ENCODE measurements at places on chromosomes 16 and 17. TPM values are rescaled to one million over a fixed set of nuclear protein-coding genes. Genes with fewer than 3 reads are reported as not detected.

GRCh38 chr17:82213251-82214011 lies 789 bp upstream of the CCDC57 start:
- H3K27me3 ChIP-seq = no peaks in the 10 kb centered on the region
- peaks cover 38% of the 10 kb centered on the region for H3K4me1 ChIP-seq
- DNase-seq = no peak
- peak overlapping the region; percentile 97 for H3K4me3 ChIP-seq

DNA sequence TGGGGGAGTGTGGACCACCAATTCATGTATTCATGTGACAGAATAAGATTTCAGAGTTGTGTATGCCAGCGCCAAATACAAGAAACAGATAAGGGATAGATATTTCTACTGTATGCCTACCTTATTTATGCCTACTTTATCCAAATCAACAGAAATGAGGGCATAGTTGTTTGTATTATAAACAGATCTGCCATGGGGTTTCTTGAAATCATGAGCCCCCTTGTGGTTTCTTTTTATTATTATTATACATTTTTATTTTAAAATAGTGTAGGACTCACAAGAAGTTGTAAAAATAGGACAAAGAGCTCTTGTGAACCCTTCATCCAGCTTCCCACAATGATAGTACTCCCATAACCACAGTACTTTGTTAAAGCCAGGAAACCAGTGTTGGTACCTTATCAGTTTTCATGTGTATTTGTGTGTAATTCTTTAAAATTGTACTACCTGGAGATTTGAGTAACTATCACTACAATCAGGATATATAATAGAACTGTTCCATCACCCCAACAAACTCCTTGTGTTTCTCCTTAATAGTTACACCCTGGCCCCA lies 229.4 kb downstream of the CCDC182 start:
- peaks cover 31% of the 10 kb centered on the region for H3K4me1 ChIP-seq
- H3K36me3 ChIP-seq = no peaks in the 10 kb centered on the region

DNA sequence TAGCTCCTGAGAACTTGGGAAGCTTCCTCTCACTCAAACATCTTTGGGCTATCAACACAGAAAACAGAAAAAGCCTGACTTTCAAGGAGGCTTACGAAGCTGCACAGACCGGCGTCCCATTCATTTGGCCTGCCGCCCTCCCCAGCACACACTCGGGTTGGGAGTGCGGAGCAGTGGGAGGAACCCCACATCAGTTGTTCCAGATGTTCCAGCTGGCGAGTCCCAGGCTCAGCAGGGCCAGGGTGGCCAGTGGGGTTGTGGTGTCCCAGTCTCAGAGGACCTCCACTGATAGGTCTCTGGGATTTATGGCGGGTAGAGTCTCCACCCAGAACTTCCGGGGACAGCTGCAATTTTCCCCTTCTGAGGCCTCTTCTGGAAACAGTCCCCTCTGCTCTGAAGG lies 43.1 kb upstream of the DLX4 start:
- no peaks in the 10 kb centered on the region for H3K36me3 ChIP-seq
- H3K27ac ChIP-seq = no peak overlapping the region
- H3K4me1 ChIP-seq = no peaks in the 10 kb centered on the region
- peaks cover 91% of the 10 kb centered on the region for H3K27me3 ChIP-seq

DNA sequence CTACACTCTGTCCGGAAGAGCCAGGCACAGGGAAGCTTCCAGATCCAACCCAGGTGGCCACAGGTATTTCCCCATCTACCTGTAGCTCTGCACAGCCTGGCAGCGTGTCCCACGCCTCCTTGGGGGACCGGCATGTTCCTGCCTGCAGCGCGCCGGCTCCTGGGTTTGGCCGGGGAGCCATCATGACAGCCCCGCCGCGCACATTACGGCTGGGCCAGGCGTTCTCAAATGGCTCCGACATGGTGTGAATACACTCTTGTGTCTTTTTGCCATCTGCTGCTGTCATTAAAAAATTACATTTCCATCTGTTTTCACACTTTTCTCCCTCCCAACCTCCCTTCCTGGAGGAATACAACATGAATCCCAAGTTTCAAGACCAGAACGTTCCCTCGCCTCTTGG lies 8.0 kb upstream of the GINS2 start:
- H3K4me1 ChIP-seq = peaks cover 6% of the 10 kb centered on the region
- no peaks in the 10 kb centered on the region for H3K36me3 ChIP-seq

- no peak overlapping the region for H3K4me3 ChIP-seq
- H3K27me3 ChIP-seq = no peaks in the 10 kb centered on the region
- no peak overlapping the region for H3K27ac ChIP-seq
- no peaks in the 10 kb centered on the region for H3K36me3 ChIP-seq
- H3K4me1 ChIP-seq = no peaks in the 10 kb centered on the region
These were observed 69.9 kb upstream of the MSI2 start for GRCh38 chr17:57186226-57187019.

GRCh38 chr17:45873728-45874127 lies 20.6 kb upstream of the MAPT start:
- DNase-seq = no peak
- H3K36me3 ChIP-seq = no peaks in the 10 kb centered on the region
- peaks cover 54% of the 10 kb centered on the region for H3K27me3 ChIP-seq
- H3K4me1 ChIP-seq = no peaks in the 10 kb centered on the region

GRCh38 chr17:55479903-55480302 lies 31.3 kb downstream of the SMIM36 start:
- no peak overlapping the region for H3K27ac ChIP-seq
- no peaks in the 10 kb centered on the region for H3K36me3 ChIP-seq
- H3K4me1 ChIP-seq = no peaks in the 10 kb centered on the region
- no peak for DNase-seq
- no peak overlapping the region for H3K4me3 ChIP-seq
- no peaks in the 10 kb centered on the region for H3K27me3 ChIP-seq

DNA sequence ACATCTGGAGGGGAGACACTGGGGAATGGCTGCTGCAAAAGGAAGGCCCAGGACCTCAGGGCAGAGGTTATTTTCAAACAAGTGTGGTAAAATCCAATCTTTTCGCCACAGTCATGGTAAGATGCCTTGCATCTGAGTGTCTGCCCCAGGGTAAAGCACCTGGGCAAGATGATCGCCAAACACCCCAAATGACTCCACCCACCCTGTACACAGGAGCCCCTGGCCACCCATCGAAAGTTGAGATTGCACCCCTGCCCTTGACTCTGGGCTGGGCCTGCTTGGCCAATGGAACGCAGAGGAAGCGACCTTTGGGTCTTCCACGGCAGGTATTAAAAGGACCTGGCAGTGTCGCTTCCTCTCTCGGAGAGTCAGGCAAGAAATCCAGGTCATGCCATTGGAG lies 88.8 kb downstream of the C16orf95 start:
- no peaks in the 10 kb centered on the region for H3K4me1 ChIP-seq
- no peak for DNase-seq
- peaks cover under 1% of the 10 kb centered on the region for H3K27me3 ChIP-seq
- no peak overlapping the region for H3K27ac ChIP-seq
- no peak overlapping the region for H3K4me3 ChIP-seq

DNA sequence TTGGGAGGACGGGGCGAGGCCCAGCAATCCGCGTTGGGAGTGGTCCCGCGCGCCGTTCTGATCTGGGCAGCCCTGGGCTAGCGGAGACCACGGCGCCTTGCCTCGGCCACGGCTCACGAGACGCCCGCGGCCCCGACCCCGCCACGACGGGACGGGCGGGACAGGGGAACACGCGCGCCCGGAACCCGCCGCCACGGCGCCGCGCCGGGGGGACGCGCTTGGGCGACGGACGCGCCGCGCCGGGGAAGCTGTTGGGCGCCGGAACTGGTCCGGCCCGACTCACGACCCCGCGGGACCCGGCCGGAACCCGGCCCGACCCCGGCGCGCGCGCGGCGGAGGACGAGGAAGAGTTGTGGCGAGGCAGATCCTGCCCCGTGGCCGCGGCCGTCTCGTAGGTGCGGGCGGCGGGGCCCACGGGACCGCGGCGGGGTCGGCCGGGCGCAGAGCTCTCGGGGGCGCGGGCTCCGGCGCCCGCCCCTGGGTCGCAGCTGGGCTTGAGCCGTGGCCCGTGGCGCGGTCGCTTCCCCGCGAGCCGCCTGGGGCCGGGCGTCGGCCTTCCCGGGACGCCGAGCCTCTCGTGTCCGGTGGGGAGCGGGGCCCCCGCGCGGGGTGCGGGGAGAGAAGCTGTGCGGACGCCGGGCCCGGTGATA lies at the start of gene ACSF3:
Gene ACSF3 (plus strand): TSS at position 251 of the 650 bp plus-strand sequence. CDS start 6,830 bp downstream, outside the sequence.
- DNase-seq = no peak
- peak within 1 kb of the TSS; percentile 83 for H3K27ac ChIP-seq
- H3K27me3 ChIP-seq = peaks cover 35% of the 10 kb centered on the region
- peak within 1 kb of the TSS; percentile 87 for H3K4me3 ChIP-seq

- H3K27ac ChIP-seq = peak overlapping the region; percentile 44
- H3K36me3 ChIP-seq = no peaks in the 10 kb centered on the region
- no peak overlapping the region for H3K4me3 ChIP-seq
- no peak for DNase-seq
- H3K4me1 ChIP-seq = peaks cover 49% of the 10 kb centered on the region
These were observed 3.8 kb downstream of the TNFSF12 start for GRCh38 chr17:7552621-7553051.

DNA sequence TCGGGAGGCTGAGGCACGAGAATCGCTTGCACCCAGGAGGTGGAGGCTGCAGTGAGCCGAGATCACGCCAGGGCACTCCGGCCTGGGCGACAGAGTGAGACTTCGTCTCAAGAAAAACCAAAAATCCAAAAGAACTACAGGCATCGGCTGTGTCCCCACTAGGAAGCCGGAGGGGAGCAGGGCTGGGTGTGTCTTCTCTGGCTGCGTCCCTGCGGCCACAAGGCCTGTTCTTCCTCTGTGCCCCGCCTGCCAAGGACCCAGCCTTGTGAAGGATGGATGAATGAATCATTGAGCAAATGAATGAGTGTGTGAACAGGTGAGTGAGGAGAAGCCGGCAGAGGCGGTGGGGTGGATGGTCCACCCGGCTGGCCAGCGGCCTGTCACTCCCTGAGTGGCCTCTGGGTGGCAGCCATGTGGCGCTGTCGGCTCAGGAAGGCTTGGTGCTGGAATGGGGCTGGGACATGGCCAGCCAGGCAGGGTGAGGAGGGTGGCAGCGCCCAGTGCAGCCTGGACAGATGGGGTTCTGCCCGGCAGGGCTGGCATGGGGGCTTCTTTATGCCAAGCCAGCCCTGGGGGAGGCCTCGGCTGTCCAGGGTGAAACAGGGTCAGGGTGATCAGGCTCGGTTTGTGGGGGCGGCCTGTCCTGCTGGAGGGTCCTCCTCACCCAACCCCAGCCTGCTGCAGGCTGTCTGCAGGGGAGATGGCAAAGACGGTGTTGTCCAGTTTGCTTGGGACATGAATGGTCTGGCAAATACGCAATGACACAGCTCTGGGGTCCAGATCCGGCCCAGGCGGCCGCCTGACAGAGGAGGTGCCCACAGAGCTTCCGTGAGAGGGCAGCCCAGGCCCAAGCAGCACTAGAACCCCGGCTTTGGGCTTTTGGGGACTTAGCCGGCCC lies 21.7 kb downstream of the SLC25A10 start:
- no peaks in the 10 kb centered on the region for H3K27me3 ChIP-seq
- peaks cover 50% of the 10 kb centered on the region for H3K4me1 ChIP-seq
- H3K4me3 ChIP-seq = no peak overlapping the region

DNA sequence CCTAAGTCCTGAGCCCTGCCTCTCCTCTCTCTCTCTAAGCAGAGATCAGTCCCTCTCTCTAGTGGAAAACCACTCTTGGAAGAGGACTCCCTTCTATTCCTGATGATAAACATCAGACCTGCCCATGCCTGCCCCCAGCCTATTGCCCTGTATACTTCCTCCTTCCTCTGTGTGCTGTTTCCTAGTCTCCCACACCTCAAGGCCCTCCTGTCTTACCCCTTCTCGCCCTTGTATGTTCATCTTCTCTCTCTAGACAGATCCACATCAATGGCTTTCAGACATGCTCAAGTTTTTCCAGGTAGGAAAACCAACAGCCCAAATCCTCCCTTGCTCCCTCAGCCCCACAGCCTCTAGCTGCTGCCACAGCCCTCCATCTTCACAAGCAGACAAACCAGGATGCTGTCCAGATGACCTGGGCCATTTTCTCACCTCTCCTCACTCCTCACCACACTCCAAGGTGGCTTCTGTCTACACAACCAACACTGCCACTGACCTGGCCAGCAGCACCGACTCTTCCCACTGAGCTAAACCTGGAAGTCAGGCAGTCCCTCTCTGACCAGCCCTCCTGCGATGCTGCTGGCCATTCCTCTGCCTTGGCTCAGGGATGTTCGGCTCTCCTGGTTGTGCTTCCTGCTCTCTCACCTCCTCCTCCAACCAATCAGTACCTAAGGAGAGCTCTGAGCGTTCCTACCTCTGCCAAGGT lies 36.3 kb downstream of the MARF1 start:
- H3K27me3 ChIP-seq = no peaks in the 10 kb centered on the region
- peaks cover 100% of the 10 kb centered on the region for H3K36me3 ChIP-seq
- H3K27ac ChIP-seq = no peak overlapping the region
- no peak overlapping the region for H3K4me3 ChIP-seq

DNA sequence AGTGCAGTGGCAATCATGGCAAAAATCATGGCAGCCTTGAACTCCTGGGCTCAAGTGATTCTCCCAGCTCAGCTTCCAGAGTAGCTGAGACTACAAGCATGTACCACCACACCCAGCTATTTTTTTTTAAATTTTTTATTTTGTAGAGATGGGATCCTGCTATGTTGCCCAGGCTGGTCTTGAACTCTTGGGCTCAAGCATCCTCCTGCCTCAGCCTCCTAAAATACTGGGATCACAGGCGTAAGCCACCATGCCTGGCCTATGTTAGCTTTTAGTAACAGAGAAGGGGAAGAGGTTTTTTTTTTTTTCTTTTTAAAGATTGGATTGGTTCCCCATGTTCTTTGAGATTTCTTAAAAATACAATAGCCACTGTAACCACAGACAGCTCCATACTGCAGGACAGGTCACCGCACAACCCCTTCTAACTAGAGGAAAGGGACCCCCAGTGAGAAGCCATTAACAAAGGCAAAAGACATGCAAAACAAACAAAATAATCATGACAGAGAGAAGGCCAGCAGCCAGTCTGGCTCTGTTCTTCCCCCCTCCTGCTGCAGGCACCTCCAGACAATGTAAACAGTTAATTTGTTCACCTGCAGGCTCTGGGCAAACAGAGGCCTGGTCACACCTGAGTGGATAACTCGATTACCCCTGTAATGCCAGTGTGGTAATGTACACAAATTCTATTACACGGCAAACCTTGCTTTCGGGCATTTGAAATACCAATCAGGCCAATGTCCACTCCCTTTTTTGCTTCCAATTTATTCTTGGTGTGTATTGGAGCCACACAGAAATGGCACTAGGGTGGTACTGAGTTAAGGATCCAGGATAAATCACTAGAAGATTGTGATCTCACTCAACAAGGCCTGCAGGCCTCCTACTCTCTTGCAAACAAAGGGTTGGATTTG lies 52.9 kb downstream of the SNX11 start:
- no peaks in the 10 kb centered on the region for H3K36me3 ChIP-seq
- H3K27me3 ChIP-seq = peaks cover 17% of the 10 kb centered on the region
- H3K27ac ChIP-seq = no peak overlapping the region
- no peaks in the 10 kb centered on the region for H3K4me1 ChIP-seq
- DNase-seq = no peak
- no peak overlapping the region for H3K4me3 ChIP-seq

- no peaks in the 10 kb centered on the region for H3K36me3 ChIP-seq
- H3K4me1 ChIP-seq = peaks cover 23% of the 10 kb centered on the region
- no peaks in the 10 kb centered on the region for H3K27me3 ChIP-seq
- no peak for DNase-seq
- no peak overlapping the region for H3K4me3 ChIP-seq
- H3K27ac ChIP-seq = no peak overlapping the region
These were observed 31.5 kb downstream of the RAB11FIP3 start for GRCh38 chr16:456891-457483.

GRCh38 chr16:55585631-55586030 lies 19.1 kb downstream of the CAPNS2 start:
- H3K27ac ChIP-seq = no peak overlapping the region
- peaks cover 25% of the 10 kb centered on the region for H3K36me3 ChIP-seq
- no peak for DNase-seq
- H3K4me1 ChIP-seq = no peaks in the 10 kb centered on the region

SOCS7 gene
- total RNA-seq = 8.4 TPM

SPATA32 gene
- not detected for total RNA-seq

P4HB gene
- total RNA-seq = 1,081 TPM

CNGB1 gene
- total RNA-seq = not detected

SOCS3 gene
- 16.5 TPM for total RNA-seq

CHST5 gene
- not detected for total RNA-seq

RAC3 gene
- 7.5 TPM for total RNA-seq

TMED6 gene
- not detected for total RNA-seq

PIMREG gene
- total RNA-seq = 3.6 TPM

Data from esophagus squamous epithelium (tissue), 5 donors.